SK-N-DZ (cell line): ENCODE measurements at places on chromosomes 11 and 22.

GRCh38 chr11:104699981-104700380, 198.3 kb downstream of the CASP12 start:
- no peak for DNase-seq

DNA sequence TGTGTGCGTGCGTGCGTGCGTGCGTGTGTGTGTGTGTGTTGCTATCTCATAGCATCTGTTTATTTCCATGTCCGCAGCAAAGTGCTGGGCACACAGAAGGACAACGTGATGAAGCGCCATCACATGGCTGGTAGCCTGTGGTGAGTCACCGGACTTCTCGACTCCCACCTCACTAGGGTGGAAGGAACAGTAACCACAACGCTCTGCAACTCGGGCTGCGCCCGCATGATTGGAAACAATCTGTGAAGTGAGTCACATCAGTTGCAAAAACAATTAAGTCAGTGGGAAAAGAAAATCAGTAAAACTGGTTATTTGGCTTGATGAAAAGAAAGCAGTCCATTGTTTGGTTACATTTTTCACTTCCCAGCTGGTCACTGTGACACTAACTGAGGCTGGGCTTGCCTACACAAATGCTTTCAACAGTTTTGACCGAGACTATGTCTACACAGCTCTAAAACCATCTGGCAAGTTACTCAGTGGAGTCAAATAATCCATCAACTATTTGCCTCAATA, 437.3 kb upstream of the CADM1 start:
- DNase-seq, result no peak

DNA sequence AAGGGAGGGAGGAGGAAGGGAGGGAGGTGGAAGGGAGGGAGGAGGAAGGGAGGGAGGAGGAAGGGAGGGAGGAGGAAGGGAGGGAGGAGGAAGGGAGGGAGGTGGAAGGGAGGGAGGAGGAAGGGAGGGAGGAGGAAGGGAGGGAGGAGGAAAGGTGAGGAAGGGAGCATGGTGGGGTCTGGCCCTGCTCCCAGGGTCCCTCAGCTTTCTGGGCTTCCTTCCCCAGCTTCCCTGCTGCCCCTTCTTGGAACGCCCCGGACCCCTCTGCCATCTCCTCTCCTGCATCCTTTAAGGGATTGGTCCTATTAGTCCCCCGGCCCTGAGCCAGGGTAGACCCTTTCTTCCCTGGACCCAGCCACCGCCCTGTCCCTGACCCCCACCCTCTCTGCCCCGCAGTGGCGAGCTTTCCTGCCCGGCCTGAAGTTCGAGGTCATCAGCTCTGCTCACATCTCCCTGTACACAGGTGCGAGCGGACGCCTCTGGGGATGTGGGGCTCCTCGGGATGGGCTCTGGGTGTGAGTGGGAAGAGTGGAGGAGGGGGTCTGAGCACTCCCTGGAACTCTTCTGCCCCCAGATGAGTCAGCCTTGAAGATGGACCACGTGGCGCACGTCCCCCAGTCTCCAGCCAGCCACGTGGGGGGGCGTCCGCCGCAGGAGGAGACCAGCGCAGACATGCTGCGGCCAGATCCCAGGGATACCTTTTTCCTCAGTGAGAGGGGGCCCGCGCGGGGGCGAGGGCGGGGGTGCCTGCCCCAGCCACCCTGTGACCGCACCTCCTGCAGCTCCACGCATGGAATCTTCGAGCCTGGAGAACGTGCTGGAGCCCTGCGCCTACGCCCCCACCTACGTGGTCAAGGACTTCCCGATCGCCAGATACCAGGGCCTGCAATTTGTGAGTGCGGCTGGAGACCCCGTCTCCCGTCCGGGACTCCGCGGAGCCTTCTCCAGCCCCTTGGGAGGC, 6.0 kb downstream of the B4GALNT4 start:
- DNase-seq, result no peak

GRCh38 chr22:36765943-36766450, 9.9 kb downstream of the IFT27 start:
- DNase-seq, result no peak

- DNase-seq, result no peak
These were observed 140.5 kb downstream of the MIAT start for GRCh38 chr22:26797910-26798309.

GRCh38 chr22:45878051-45878781, 98.7 kb downstream of the WNT7B start:
- DNase-seq, result peak; percentile 39

- peak; percentile 61 for DNase-seq
These were observed 101.0 kb downstream of the PDE2A start for GRCh38 chr11:72573072-72573854.

GRCh38 chr11:266676-267439, 11.3 kb upstream of the NLRP6 start:
- no peak for DNase-seq

- peak; percentile 27 for DNase-seq
These were observed 682 bp downstream of the LARGE1 start for GRCh38 chr22:33919391-33920196.

DNA sequence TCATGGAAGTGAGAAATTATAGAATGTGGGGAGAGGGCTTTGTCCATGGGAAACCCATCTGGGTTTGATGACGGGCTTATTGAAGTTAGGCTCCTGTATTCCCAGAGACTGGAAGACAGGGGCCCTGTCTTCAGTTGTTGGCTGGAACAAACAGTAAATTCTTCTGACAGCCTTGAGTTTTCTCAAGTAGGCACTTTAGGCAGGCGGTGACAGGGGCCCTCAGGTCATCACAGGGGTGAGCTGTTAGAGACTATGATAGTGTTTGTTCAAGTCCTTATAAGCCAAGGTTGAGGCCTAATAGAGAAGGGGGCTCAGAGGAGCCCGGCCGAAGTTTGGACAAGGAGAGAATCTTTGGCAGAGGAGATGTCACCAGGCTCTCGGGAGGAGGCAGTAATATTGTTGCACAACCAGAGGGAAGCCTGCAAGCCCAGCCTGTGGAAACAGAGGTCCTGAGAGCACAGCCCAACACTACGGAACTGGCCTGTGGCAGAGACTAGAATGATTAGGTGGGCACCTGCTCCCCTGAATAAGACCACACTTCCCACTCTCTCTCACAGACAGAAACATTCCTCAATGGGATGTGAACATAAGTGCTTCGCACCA, 20.2 kb upstream of the IL17RA start:
- no peak for DNase-seq

- no peak for DNase-seq
These were observed 1631.4 kb upstream of the TENM4 start for GRCh38 chr11:81072273-81072672.

DNA sequence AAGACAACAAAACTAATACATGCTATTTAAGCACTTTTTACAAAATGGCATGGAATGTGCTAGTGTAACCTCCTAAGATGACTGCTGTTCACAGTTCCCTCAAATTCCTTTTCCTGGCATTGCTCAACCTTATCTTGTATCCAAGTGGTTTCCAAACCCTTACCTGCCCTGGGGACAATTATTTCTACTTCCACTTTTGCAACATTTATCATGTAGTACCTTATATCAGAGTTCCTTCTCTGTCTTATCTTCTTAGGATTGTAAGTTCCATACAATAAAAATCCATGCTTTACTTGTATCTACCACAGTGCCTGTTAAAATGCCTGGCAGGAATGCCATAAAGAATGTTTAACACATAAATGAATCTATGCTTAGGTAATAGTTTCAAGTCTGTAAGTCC, 109.2 kb upstream of the MTMR2 start:
- DNase-seq, result no peak

- no peak for DNase-seq
These were observed 33.4 kb downstream of the AMBRA1 start for GRCh38 chr11:46560300-46560991.

DNA sequence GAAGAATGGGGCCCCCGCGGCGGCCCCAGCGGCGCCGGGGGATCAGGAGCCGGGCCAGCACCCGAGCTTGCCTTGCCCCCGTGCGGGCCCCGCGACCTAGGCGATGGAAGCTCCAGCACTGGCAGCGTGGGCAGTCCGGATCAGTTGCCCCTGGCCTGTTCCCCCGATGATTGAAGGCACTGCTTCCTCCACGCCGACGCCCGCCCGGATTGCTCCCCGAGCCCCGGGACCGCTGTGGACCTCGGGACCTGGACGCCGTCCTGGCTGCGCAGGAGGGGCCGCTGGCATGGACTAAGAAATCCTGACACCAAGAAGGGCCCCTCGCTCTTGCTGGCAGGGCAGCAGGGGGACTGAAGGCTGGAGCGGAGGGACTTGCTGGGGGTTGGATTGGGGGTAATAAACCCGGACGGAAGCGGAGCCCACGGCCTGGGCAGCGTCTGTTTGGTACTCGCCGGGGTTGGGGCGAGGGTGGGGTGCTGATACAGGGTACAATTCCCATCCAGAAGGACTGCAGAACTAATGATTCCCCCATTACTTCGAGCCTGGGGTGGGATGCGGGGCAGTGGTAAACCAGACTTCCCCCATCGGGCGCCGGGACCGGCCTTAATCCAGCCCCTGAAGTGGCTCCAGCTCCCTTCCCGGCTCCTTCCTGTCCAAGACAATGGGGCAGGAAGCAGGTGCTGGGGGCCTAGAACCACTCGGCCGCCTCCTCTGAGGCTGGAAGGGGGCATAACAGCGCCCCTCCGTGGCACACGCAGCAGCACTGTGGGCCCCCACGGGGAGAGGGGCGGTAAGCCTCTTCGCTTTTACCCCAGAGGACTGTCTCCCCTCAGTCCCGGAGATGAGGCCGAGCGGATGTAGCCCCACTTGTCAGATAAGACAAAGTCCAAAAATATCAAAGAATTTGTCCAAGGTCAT, 1.0 kb downstream of the CCDC85B start:
- no peak for DNase-seq

- DNase-seq, result no peak
These were observed 36.6 kb downstream of the RPL27A start for GRCh38 chr11:8719211-8719649.
